ENCODE measurements at places on chromosomes 16 and 17.
A peak's percentile ranks its signal among the peaks of the same experiment; 100 is the strongest.

- no peak for DNase-seq
Observed at GRCh38 chr16:9330095-9330494, 238.7 kb downstream of the HAPSTR1 start.

- DNase-seq: no peak
Observed at GRCh38 chr17:1753767-1754429, 8.0 kb upstream of the SERPINF1 start.

DNA sequence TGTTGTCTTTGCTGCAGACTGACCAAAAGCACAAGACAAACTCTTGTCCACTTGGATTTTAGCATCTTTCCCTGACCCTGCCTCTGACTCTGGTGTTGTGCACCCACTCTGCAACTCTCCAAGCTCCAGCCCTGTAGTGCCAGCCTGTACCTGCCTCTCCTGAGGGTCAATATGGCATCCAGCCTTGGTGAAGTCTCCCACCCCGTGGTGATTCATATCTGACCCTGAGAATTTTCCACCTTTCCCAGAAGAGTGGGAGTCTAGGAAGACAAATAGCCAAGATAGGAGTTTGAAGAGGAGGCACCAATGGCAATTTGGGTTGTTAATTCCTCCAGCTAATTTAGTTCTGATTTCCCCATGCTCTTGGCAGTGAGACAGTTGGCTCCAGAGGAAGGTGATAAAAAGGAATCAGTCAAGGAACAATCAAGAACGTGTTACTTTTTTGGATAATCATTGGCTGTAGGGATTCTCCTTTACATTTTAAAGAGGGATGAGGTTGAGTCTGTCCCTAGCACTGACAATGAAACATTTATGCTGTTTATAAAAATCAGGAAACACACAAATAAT lies 416.0 kb downstream of the MAF start:
- DNase-seq: no peak

DNA sequence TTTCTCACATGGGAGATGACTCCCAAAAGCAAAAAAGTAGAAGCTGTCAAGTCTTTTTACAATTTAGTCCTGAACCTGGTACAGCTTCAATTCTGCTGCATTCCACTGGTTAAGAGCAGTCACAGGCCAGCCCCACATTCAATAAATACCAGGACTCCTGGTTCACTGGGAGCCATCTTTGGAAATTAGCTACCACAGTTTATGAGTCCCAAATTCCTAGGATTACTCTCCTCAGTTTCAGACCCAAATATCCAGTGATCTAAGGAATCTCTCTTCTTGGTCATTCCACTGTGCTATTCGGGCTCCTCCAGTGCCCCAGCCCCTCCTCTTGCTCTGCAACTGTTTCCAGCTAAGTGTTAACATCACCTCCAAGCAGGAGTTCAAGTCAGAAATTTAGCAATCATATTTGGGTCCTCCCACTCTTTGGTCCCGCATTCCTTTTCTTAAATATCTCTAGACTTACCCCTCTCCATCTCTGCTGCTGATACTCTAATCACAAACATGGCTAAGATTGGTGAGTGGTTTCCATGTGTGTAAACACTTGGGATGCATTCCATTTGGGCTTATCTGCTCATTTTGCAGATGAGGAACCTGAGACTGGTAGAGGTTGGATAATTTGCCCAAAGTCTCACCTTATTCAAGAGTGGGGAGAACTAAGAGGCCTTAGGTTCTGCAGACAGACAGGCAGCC lies 9.6 kb upstream of the WIPF2 start:
- DNase-seq: no peak

GRCh38 chr17:73874008-73874720 lies 229.9 kb upstream of the SDK2 start:
- DNase-seq: no peak

DNA sequence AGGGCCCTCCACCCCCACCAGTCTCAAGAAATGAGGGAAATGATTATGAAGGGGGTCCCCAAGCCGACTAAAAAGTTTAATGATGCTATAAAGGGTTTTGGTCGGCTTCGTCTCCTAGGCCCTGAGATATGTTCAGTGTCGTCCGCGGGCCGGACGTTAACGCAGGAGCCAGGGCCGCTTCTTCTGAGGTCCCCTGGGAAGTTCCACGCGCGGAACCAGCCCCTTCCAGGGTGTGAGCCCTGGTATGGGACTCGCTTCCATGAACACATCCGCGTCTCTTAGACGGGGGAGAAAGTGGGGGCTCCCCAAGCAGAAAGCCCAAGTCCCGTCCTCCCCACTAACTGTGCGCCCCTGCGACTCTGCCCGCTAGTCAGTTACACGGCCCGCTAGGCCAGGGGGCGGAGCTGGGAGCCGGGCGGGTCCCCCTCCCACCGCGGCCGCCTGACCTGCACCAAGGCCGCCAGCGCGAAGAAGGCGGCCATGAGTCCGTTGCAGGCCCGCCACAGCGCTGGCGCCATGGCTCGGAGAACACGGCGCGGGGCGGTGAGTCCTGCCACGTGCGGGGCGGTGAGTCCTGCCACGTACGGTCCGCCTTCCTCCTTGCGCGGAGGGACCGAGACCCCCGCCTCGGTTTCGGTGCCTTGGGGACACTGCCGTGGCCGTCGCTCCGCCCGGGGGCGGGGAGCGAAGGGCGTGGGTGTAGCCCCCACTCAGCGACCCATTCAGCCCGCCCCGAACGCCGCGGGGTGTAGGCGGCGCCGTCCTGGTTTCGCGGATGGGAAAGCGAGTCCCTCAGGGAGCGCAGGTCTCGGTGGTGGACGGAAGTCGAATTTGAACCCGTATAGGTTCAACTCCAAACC lies at the start of gene TMEM220:
TMEM220 (minus strand) TSS at position 690 of the 860 bp plus-strand sequence; CDS start at position 518, 172 bp downstream.
- DNase-seq: peak; percentile 27

GRCh38 chr17:46738544-46738943 lies 79.9 kb downstream of the WNT3 start:
- no peak for DNase-seq

- DNase-seq: no peak
Observed at GRCh38 chr17:67281053-67281452, 36.1 kb upstream of the HELZ start.

- no peak for DNase-seq
Observed at GRCh38 chr17:58576679-58577367, 62.4 kb upstream of the MTMR4 start.

DNA sequence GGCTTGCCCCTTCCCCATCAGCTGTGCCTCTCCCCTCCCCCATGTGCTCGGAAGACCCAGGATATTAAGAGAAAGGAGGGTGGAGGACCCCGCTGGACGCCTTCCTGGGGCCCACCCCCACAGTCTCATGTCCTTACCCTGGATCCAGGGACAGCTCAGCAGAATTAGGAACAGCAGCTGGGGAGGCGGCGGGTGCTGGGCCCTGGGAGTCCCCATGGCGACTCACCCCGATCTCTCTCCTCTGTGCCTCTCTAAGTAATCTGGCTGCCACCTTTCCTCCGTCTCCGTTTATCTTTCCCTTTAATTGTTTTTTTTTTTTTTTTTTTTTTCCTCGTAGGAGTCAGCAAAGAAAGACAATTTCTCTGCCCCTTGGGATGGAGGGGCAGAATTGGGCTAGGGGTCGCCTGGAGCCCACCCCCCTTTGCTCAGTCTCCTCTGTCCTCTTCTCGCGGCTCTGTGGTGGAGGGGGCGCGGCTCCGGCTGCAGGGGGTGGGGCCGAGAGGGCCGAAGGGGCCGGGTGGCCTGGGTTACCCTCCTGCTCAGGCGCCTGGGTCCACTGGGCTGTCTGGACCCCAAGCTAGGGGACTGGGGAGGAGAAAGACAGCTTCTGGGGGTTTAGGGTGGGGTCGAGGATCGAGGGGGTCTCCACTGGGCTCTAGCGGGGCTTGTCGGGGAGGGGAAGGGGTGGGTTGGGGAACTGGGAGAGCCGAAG lies 390 bp downstream of the SEZ6L2 start:
- no peak for DNase-seq

DNA sequence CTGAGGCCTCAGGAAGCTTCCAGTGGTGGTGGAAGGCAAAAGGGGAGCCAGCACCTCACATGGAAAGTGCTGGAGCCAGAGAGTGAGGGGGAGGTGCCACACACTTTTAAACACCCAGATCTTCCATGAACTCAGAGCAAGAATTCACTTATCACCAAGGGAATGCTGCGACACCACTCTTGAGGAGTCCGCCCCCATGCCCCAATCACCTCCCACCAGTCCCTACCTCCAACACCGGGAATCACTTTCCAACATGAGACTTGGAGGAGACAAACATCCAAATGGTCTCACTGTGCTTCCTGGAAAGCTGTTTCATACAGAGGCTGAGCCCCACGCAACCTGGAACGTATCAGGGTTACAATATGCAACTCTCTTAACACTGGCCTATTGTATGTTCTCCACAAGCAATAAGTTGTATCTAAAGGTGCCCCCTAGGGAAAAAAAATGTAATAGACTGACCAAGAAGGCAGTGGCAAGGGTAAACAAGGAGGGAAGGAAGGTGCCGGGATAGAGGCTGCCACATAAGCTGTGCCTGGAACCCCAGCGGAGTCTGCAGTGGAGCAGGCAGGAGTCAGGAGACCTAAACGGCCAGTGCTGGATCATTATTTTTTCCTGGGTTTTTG lies 106.7 kb upstream of the FOXF1 start:
- no peak for DNase-seq

DNA sequence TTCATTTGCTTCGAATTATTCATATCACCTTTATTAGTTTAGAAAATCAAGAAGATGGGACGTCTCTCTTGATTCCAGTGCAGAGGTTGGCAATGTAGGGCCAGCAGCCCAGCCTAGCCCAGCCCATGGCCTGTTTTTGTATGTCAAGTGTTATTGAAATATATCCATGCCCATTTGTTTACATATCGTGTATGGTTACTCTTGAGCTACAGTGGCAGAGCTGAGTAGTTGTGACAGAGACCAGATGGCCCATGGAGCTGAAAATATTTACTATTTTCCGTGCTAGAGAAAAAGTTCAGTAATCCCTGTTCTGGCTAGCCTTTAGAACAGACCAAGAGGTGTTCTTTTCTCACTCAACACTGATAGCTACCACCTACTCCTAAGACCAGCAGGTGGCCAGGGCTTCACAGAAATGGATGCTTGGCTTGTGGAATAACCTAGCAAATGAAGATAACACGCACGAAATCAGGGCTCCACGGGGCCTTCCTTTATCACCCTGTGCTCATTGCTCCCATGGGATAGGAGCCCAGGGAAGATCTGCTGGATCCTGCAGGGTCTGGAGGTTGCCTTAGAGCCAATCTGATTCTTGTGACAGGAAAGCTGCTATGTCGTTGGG lies 123.2 kb upstream of the ANKFN1 start:
- DNase-seq: no peak

DNA sequence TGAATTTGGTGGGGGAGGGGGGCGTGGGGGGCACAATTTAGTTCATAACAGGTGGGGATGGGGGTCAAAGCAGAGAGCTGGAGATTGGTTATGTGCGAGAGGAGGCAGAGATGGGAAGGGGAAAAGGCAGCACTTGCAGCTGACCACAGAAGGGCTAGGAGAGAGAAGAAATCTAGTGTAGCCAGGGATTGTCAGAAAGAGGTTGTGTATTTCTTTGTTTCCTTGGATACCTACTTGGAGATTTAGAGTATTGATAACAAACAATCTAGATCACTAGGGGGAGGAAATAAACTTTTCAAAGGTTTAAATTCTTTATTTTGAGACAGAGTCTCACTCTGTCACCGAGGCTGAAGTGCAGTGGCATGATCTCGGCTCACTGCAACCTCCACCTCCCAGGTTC lies 47.1 kb upstream of the YPEL2 start:
- DNase-seq: no peak

- no peak for DNase-seq
Observed at GRCh38 chr17:49022391-49022941, 25.3 kb downstream of the IGF2BP1 start.

DNA sequence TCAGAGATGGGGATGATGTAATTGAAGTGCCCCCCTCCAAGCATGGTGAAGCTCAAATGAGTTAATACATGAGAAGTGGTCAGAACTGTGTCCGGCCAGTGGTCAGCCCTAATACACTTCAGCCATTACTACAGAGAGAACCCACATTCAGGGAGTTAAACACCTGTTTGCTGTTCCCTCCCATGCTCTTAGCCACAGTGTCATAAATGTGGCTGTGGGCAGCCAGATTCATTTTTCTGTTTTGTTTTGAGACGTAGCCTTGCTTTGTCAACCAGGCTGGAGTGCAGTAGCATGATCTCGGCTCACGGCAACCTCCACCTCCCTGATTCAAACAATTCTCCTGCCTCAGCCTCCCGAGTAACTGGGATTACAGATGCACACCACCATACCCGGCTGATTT lies 139.9 kb downstream of the DNAH9 start:
- DNase-seq: no peak

DNA sequence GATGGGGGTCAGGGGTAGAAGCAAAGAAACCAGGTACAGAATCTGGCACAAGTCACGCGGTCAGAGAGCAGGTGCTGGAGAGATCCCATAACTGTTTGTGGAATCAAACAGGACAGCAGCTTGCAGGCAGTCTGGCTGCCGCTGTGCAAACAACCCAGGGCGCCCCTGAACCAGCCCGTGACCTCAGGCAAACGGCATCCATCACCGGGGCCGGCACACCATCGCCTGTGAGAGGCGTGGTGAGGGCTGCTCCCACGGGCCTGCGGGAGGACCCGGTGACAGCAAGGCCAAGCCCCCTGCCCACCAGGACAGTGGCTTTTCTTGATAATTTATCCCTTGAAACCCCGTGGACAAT lies 47.9 kb downstream of the CBFA2T3 start:
- DNase-seq: no peak

DNA sequence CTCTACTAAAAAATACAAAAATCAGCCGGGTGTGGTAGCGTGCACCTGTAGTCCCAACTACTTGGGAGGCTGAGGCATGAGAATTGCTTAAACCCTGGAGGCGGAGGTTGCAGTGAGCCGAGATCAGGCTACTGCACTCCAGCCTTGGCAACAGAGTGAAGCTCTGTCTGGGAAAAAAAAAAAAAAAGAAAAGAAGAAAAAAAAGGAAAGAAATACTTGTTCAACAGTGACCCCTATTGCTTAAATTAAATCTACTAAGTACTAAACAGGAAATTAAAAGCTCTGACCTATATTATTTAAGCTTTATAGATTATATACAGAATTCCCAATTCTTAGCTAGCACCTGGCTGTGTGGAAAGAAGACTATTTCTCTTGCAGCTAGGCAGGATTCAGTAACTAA lies 48.9 kb downstream of the FBXL20 start:
- DNase-seq: no peak

- DNase-seq: no peak
Observed at GRCh38 chr17:32646941-32647340, 160.1 kb downstream of the CDK5R1 start.

DNA sequence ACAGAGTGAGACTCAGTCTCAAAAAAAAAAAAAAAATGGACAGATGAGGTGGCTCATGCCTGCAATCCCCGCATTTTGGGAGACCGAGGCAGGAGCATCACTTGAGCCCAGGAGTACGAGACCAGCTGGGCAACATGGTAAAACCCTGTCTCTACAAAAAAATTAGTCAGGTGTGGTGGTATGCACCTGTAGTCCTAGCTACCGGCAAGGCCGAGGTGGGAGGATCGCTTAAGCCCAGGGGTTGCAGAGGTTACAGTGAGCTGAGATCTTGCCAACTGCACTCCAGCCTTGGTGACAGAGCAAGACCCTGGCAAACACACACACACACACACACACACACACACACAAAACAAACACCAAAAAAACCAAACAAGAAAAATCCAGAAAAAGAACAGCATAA lies 7.7 kb upstream of the ENGASE start:
- no peak for DNase-seq

- peak; percentile 72 for DNase-seq
Observed at GRCh38 chr17:44219108-44219615, 313 bp downstream of the UBTF start.

- no peak for DNase-seq
Observed at GRCh38 chr17:72412650-72413076, 291.8 kb downstream of the SOX9 start.

GRCh38 chr17:72514321-72514861 lies 393.6 kb downstream of the SOX9 start:
- no peak for DNase-seq

GRCh38 chr17:17831208-17832031 lies 5.4 kb downstream of the SREBF1 start:
- DNase-seq: no peak
